ENCODE measurements at places on chromosomes 7 and 10.

- no peak for DNase-seq
Observed at GRCh38 chr10:78952686-78953085, 116.1 kb upstream of the ZMIZ1 start.

DNA sequence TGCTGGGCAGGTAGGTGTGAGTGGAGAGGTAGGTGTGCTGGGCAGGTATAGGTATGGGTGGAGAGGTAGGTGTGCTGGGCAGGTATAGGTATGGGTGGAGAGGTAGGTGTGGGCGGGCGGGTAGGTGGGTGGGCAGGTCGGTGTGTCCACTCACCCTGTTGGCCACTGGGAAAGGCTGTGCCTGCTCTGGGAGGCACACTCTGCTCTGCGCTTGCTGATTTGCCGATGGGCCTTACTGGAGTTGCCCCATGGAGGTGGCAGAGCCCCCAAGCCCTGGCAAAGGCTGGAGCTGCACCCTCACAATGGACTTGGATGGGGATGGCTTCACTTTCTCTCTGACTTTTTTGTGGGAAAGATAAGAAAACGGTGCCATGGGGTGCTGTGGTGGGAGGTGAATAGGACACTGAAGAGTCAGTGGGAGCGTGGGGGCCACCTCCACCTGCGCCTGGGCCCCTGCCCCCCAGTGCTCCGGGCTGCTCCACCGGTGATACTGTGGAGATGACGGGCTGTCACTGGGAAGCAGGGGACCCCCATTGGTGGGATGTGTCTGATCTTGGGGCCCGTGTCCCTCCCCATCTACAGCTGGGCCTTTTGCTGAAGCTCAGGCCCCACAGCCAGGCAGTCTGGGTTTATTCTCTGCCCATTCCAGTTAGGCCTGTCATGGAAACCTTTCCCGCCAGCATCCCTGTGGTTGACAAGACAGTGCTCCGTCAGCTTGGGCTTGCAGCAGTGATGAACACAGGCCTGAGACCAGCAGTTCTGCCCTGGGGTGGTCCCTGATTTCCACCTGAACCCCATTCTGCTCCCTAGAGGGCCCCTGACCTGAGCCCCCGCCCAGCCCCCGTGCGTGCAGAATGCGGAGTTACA, 75.0 kb downstream of the NKX6-2 start:
- DNase-seq: no peak

DNA sequence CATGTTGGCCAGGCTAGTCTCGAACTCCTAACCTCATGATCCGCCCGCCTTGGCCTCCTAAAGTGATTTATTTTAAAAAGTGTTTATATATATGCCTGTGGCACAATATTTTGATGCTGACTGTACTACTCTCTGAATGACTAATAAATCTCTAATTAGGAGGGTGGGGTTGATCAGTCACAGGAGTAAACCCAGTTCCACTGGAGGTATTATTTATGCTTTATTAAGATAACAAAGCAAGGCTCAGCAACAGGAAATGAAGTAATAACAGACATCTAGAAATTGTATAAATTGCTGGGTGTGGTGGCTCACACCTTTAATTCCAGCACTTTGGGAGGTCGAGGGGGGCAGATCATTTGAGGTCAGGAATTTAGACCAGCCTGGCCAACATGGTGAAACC, 26.0 kb upstream of the MCU start:
- DNase-seq: no peak

GRCh38 chr10:70331486-70332268, 47.9 kb upstream of the NPFFR1 start:
- no peak for DNase-seq

DNA sequence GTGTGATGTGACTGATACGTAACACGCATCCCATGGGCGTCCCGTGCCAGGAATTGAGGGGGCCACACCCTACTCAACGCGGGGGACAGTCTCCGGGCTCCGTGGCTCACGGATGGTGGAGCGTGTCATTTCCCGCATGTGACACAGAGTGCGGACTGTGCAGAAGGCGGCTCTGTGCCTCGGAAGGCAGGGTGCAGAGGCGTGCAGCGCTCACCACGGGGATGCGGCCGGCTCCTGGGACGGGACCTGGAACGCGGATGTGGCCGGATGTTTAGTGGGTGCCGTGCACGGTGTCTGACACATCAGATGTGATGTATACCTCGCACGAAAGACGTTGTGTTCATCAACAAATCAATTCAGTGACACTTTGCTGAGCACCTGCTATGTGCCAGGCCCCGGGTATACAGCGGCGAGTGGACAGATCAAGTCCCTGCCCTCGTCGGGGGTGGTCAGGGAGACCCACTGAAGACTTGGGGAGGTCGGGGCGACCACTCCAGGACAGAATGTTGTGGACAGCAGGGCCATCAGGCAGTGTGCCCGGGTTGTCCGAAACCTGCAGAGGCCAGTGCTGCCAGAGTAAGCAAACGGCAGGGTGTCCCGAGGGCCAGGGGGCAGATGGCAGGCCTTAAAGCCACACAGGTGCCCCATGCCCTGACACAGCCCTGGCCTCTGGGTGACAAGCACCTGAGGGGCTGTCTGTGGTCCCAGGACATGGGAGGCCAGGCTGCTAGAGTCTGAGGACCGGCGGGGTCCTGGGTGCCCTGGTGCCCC, 38.1 kb downstream of the MICALL2 start:
- no peak for DNase-seq

GRCh38 chr10:119783665-119784027, 57.8 kb downstream of the INPP5F start:
- DNase-seq: no peak

- DNase-seq: no peak
Observed at GRCh38 chr10:30055226-30055662, 4.1 kb downstream of the JCAD start.

DNA sequence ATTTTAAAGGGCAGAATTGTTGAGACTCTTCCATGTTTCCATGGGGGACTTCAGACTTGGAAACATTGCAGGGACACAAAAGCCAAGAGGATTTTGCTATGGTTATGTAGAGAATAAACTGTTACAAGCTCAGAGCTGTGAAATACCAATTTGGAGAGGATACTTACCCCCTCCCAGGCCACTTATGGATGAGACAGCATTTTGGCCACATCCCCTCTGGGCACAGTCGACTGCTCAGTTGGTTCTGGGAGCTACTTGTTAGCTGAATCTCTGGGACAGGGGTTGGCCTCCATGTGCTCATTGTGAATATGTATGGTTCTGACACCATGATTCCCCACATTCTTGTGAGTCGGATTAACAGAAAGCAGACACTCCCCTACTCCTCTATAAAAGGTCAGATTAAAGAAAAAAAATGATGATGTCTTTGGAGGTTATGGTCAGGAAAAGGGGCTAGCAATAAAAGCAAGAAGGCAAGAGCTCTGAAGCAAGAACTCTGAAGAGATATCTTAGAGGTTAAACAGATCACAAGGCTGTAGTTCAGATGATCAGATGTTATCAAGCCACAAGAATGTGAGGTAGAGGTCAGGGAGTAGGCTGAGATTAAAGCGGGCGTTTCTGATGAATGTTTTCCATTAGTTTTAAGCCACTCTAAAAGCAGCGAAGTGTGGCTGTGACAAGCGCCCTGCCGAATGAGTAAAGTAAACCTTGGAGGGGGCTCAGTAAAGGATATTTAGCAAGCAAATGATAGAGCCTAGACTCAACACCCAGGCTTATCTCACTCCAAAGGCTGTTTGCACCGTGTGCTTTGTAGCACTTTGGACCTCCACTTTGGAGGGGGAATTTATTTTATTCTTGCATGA, 17.2 kb downstream of the STAMBPL1 start:
- no peak for DNase-seq

DNA sequence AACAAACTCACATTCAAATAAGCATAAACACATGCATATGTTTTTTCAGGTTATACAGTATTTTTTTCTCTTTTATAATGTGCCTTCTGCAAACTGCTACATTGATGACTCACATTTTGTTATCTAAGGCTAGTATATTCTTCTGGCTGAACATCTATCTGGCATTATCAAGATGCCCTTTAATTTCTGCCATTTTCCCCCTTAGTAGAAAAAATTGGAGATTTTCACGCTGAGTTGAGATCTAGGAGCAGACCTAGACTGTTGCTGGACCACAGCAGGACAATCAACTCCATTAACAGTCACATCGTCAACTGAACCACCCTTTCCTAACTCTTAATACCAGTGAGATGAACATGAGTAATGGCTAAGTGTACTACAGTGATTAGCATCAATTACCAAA, 41.6 kb downstream of the ERCC6 start:
- no peak for DNase-seq

GRCh38 chr10:76453332-76453731, 1021.9 kb downstream of the LRMDA start:
- DNase-seq: no peak

GRCh38 chr7:130937016-130937415, 203.0 kb upstream of the KLF14 start:
- DNase-seq: no peak

DNA sequence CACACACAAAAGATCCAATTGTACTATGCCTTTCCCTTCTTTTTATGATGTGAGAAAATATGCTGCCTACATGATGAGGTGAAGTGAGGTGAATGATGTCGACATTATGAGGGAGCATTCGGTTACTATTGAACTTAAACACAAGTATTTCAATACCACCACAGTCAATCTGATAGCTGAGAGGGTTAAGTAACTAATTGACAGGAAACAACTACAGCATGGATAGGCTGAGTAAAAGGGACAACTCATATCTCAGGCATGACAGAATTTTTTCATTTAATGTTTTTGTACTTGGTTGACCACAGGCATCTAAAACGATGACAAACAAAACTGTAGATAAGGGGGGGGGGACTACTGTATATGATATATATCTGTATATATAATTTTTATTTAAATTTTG, 488.9 kb downstream of the SH2D4B start:
- DNase-seq: no peak
